NCI-H510A (cell line): ENCODE measurements at places on chromosomes 12 and 14.

GRCh38 chr14:68734231-68734732 is 58.6 kb downstream of the ZFP36L1 start:
- DNase-seq, result no peak

DNA sequence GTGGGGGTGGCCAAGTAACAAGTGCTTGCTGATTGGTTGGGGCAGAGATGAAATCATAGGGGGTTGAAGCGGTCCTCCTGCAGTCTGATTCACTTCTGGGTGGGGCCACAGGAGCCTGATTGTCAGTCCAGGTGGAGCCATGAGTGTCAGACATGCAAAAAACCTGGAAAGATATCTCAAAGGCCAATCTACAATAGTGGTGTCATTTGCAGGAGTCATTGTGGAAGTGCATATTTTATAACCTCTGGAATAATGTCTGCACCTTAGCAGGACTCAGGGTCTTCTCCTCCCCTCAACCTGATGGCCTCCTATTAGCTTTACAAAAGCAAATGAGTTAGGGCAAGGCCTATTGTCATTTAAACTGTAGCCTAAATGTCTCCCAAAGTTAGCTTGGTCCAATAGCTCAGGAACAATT is 241.4 kb downstream of the NUAK1 start:
- DNase-seq, result no peak

- no peak for DNase-seq
Measured at GRCh38 chr12:121610239-121611149, 15.8 kb upstream of the ORAI1 start.

GRCh38 chr12:130555628-130556485 is 160.2 kb downstream of the RIMBP2 start:
- peak; percentile 86 for DNase-seq

DNA sequence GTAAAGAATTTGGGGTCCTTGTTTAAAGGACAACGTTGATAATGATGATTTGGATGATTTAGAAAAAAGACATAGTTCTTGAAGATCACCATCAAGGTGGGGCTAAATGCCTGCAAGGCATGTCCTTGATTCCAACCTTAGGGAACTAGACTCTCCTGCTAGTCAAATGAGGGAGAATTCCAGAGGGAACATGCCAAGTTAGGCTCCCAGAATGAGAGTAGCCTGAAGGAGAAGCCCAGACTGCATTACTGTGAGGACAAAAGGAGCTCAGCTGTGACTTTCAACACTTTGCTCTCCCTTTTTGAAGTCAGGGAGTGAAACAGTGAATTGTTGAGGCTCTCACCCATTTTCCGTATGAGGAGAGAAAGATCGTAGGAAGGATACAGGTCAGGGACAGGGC is 95.2 kb upstream of the TBX3 start:
- no peak for DNase-seq

GRCh38 chr12:116532986-116533342 is 26.2 kb upstream of the MAP1LC3B2 start:
- peak; percentile 20 for DNase-seq

- no peak for DNase-seq
Measured at GRCh38 chr14:72868500-72868899, 25.4 kb downstream of the DPF3 start.

DNA sequence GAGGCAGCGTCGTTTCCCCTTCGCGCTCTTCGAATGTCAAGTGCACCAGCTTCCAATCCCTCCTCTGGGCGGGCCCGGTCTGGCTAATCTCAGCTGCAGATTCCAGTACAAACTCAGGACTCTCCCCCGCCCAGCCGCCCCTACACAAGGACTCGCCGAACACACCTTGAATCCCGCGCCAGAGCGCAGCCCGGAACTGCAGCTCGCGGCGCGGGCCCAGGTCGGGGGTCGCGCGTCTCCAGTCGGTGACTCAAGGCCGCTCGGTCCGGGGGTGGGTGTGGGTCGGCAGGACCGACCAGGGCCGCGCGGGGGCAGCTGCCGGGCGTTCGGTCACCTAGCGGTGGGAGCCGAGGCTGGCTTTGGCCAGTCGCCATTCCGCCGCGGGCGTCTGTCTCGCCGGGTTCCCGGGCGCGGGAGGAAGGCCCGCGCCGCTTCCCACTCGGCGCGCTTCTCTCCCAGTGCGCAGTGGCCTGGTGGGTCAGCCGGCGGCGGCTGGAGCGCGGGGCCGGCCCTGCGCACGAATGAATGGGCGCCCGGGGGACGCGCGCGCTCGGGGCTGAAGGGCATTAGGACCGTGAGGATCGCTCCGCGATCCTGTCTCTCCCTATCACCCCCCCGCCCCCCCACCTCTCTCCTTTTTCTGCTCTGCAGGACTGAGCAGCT is at the start of gene GALNT16:
GALNT16 (plus strand) TSS at position 632 of the 663 bp plus-strand sequence. CDS start 133 bp downstream, outside the sequence.
- DNase-seq, result no peak
